ENCODE measurements at places on chromosomes 7 and 10.

DNA sequence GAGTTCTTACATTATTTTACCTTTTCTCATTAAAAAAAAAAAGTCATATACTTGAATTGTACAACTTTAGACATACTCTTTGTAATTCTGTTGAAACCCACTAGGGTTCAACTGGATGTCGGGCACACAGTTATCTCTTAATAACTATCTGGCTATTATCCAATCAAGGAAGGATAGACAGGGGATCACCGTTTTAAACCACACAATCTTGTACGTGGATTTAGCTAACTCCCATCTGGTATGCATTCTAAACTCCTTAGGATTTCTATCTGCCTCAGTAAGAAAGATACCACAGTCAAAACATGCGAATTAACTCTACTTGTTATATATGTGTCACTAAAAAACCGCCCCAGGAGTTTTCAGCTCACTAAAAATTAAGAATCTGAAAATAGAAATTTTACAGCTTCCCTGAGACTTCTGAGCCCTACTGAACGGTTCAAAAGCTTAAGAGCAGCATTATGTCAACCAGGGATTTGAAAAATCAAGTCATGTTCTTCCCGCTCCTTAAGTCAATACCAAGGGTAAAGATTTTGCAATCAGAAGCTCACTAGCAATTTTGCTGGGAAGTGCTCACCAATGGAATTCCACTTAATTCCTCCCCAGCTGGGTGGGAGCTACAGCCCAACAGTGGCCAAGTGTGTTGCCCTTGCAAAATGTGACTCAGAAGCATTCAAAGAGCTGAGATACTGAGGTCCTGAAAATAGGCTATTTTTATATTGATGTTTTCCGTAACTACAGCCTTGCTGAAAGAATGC lies 267.0 kb downstream of the FRMD4A start:
- DNase-seq, result no peak

DNA sequence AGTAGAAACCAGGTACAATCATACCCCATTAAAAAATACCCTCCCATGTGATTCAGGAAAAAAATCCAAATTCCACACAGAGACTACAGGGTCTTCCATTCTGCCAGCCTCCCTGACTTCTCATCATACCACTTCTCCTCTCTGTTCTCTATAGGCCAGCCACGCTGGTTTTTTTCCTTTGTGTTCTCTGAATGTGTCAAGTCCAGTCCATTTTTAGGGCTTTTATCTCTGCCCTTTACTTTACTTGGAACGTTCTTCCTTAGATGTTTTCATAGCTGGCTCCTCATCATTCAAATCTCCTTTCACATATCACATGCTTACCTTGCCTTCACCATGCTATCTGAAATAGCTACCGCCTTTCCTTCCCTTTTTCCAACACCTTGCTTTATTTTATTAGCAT lies 597.6 kb downstream of the PHTF2 start:
- DNase-seq, result no peak

- DNase-seq, result no peak
These were observed 61.7 kb downstream of the TCF7L2 start for GRCh38 chr10:113011592-113012374.

DNA sequence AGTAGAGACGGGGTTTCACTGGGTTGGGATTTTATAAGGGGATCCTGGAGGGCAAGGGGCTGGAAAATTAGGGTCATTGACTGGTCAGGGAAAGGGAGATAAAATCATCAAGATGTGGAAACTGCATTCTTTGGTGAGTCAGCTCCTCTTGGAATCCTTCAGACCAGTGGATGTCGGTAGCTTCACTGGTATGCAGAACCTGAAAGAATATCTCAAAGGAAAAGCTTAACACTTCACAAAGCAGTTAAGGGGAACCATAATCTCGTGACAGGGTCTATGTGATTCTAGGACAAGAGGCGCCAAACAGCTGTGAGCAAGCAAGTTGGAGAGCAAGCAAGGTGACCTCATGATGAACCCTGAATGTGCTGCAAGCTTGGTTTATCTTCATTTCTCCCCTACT lies 634.7 kb upstream of the AUTS2 start:
- DNase-seq, result no peak

DNA sequence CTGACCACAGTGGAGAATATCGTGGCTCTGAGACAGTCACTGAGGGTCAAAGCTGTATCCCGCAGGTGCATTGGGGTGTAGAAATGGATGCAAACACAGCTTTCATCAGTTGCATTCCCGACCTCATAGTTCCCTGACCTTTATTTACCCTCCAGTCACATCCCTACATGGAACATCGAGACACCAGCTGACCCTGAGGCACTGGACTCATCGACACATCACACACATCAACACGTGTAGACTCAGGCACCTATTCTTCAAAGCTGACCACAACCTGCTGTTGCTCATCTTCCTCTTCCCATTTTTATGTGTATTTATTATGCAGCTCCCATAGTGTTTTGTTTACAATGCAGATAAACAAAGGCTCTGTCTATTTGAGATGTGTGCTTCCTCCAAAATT lies 396.9 kb upstream of the NRP1 start:
- no peak for DNase-seq

GRCh38 chr7:71507680-71508602 lies 376.0 kb downstream of the GALNT17 start:
- no peak for DNase-seq

DNA sequence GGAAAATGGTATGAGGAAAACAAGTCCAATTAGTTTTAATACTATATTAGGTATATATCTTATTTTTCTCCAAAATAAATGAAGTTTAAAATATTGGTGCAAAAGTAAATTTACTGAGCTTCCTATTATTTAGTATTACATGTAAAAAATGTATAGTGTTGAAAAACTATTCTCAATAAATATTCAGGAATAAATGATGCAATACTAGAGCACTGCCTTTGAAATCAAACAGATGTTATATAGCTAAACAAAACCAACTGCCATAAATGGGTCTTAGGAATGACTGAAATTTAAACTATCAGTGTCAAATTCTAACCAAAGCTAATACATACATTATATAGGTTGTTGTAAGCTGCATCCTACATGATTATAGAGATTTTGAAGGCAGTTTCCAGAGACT lies 1434.0 kb upstream of the LRRTM3 start:
- no peak for DNase-seq

DNA sequence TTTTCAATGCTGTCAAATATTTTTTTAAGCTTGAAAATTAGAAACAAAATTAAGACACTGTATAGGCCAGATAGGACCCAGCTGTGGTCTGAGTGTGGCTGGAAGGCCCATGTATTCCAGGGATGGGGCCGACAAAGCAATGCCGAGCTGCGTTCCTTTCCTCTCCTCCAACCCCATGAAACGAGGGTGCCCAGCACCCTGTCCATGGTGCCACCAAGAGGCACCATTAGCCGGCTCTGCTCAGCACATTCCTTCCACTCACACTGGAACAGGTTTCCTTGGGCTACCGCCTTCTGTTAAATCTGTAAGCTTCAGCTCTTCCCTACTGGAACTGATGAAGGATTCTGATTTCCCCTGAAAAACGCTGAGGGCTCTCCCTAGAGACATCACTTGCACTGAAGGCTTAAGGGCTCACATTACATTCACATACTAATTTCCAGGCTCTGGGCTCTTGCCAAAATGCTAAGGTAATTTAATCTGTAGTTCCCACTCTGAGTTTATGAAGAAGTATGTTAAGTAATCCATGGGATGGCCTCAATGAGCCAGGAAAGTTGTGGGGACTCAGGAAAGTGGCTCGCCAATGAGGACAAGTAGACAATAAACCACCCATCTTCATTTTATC lies 73.7 kb upstream of the CAMK2B start:
- DNase-seq, result no peak

- DNase-seq, result no peak
These were observed 1210.6 kb downstream of the SORCS1 start for GRCh38 chr10:105953861-105954260.

DNA sequence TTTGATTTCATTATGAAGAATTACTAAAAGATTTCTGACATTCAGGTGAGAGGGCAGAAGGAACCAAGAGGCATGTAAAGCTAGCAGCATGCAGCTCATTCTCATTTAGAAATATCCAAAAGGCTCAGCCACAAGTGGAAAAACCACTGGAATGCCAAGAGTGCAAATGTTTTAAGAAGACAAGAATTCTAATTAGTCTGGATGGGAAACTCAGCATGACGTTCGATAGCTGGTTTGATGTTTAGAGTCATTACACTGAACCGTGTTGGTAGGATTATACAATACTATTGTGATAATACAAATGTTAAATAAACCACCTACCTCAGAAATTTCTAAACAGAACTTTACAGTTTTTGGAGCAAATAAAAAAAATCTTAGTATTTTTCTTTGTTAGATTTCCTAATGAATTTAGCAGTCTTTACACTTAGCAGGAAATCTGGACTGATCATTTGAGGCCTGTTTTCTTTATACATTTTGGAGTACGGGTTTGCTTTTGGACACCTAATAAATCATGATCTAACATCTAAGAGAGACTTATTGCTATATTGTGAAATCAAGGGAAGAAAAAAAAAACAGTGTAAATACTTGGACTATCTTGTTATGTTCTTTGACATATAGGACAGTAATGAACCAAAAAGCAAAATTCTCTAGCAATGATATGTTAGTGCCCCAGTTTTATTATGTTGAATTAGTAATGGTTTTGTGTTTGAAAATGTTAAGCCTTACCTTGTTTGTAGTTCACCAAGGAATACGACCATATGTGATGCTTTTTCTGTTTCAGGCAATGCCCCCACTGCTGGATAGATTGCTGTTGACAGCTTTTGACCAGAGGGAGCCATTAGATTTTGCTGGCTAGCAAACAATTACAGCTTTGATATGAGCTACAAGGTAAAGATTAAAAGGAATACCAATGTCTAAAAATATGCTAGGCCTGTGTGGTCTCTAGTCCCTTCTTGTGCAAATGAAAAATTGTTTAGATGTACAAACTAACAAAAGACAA lies 354.1 kb upstream of the SEMA3A start:
- DNase-seq, result no peak

- DNase-seq, result no peak
These were observed 3.5 kb upstream of the FAM171A1 start for GRCh38 chr10:15374566-15374965.

DNA sequence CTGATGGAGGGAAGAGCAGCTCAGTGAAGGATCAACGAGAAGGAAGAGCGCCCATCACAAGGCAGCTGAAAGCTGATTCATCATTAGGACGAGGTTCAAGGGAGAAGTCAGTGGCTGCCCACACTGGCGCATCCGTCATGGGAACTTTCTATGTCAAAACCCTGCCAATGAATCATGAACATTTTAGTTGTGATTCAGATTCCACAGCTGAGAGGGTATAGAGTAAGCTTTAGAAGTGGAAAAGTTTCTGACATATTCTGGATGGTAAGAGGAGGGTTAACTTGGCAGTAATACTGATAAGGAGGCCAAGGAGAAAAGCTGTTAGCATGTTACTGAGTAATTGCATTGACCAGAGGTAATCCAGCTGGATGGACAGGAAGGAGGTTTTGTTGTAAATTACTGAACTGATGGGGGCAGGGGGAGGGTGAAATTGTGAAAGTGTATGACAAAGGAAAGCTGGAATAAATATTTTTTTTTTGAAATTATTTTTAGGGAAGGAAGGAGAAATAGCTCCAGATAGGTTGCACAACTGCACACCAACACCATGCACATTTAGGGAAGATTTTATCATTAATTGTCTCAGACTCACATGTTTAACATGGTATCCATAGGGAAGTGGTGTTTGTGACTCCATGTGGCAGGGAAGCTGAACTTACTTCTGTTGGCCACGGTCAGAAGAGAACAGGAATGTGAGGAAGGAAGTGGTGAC lies 78.3 kb upstream of the NRP1 start:
- DNase-seq, result no peak

- DNase-seq, result no peak
These were observed 9.1 kb upstream of the PRPS1L1 start for GRCh38 chr7:18036783-18037182.

DNA sequence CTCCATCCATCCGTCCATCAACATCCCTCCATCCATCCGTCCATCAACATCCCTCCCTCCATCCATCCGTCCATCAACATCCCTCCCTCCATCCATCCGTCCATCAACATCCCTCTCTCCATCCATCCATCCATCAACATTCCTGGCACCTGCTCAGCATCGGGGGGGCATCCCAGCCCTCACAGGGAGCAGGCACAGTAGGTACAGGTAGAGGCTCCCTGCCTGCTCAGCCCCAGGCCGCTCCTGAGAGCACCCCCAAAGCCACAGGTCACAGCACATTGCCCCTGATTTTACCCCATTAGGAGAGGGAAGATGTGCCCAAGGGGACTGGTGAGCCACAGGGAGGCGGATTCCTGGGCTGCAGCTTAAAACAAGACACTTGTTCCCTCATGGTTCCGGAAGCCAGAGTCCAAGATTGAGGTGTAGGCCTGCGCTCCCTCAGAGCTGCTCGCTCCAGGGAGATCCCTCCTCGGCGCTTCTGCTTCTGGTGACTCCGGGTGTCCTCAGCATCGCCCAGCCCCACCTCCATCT lies 21.1 kb upstream of the CFAP46 start:
- DNase-seq, result no peak

GRCh38 chr10:110764378-110764777 lies 107.3 kb upstream of the PDCD4 start:
- no peak for DNase-seq

- no peak for DNase-seq
These were observed 66.2 kb upstream of the PCBD1 start for GRCh38 chr10:70954381-70955176.

DNA sequence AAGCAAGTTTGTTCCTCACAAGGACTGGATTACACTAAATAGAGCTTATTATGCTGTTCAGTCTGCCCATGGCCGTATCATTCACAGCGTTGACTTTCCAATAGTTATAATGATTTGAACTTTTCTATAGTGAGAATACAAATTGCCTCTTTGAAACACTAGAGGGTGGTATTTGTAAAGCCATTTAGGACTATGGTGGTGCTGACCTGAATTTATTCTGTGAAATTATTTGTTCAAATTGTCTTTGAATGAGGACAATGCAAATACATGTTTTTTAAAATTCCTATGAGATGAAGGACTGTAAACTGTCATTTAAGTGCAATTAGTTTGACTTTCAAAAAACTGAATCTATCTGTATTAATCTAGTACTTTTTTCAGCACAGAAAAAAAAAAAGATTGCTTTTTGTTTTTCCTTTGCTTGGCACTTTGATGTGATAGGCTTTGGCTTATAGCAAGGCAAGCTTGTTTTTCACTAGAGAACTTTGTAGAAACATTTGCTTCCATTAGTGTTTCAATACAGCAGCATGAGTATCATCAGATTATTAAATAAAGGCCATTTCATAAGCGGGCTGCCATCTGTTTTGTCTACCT lies 122.7 kb upstream of the TMEM229A start:
- DNase-seq, result no peak

DNA sequence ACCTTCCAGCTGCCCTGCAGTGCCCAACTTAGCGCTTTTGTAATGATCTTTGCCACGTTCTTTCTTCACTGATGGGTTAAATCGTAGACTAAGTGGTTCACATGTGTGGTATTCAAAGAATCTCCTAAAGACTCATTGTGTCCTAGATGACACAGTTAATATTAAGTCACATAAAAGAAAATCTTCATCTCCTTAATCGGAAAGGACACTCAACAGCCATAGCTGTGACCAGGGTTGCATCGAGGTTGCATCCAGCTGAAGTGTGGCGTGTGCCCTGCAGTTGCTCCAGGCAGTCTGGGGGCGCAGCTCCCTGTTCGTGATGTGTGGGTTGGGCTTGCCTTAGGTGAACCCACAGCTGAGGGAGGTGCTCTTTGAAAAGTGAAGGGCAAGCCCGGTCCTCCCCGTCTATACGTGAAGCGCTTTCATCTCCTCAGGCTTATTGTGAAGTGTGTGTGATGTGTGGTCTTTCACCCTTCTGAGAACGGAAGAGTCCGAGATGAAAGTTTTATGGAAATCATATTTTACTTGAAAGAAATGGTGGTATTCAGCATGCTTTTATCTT lies 122.7 kb downstream of the TRRAP start:
- DNase-seq, result no peak

- DNase-seq, result no peak
These were observed 130.9 kb downstream of the OAT start for GRCh38 chr10:124287791-124288190.

GRCh38 chr10:69468751-69469089 lies 17.5 kb downstream of the TSPAN15 start:
- no peak for DNase-seq
